ENCODE measurements at places on chromosomes 2 and 18.

- DNase-seq = no peak
These were observed 808.8 kb upstream of the POU3F3 start for GRCh38 chr2:104045071-104045470.

- DNase-seq = no peak
These were observed 672.9 kb upstream of the ACVR2A start for GRCh38 chr2:147171941-147172340.

- DNase-seq = no peak
These were observed 200.3 kb downstream of the NYAP2 start for GRCh38 chr2:225599856-225600255.

- DNase-seq = no peak
These were observed 879.0 kb downstream of the DSC3 start for GRCh38 chr18:30163573-30163972.

- DNase-seq = no peak
These were observed 693 bp upstream of the LRP2 start for GRCh38 chr2:169362894-169363559.

DNA sequence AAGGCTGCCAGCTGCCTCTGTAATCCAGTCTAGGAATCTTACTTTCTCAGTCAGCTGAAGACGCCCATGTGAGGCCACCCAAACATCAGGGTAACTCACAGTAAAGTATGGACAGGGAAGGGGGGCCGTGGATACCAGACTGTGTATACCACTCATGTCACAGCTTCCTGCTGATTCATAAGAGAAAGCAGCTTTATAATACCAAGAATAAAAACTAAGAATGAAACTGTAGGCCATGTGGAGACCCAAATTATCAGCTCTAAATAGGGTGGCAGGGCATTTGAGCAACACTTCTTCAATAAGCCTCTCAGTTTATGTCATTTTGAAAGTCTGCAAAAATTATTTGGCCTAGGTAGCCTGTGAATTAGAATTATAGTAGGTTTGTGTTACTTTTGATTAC, 115.0 kb upstream of the CDCA7 start:
- no peak for DNase-seq

DNA sequence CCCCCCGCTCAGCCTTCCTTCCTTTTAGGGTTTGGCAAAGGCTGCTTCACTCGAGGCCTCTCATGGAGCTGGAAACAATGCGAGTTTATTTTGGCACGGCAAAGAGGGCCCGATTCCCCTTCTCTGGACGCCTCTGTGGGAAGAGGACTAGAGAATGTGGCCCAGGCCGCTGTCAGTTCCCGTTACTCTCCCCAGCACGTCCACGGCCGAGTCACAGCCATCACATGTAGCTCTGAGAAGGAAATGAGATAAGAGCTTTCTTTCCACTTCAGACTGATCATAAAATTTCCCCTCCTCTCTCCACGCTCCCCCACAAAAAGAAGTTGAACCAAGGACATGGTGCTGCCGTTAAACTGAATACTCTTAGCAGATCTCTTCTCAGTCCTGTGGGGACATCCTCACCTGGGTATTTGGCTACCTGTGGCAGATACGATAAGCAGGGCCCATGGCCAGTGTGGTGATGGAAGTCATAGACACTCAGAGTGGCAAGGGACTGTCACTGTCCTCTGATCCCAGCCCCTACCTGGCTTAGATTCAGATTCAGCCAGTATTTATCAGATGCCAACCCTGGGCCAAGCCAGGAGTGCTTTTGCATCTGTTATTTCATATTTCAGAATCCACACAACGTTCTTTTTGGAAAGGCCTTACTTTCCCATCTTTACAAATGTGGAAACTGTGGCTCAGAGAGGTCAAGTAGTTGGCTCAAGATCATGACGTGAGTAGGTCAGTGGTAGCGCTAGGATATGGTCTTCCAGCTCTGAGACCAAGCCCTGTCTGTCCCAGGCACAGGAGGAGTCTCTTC, 101.2 kb downstream of the MCFD2 start:
- DNase-seq = no peak

DNA sequence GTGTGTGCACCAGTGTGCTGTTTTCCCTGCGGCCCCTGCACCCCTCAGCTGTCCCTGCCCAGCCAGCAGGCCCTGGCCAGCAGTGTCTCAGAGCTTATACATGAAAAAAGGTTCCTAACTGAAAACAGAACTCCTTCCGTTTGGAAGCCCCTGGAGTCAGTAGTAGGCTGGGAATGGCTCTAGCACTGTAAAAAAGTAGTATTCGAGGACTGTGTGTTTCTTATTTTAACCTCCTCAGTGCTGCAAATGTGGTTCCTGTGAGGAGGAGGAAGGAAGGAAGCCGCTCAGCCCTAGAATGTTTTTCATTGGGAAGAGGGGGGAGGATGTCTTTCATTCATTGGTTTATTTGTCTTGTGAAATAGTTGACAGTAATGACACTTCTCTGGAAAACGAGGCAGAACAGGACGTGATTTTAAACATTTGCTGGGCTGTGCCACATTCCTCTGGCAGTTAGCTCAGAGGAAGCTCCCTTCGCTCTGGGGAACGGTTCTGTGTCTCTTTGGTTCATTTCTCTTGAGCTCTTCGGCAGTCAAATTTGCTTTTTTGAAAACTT, 103.5 kb downstream of the SPTBN1 start:
- no peak for DNase-seq

DNA sequence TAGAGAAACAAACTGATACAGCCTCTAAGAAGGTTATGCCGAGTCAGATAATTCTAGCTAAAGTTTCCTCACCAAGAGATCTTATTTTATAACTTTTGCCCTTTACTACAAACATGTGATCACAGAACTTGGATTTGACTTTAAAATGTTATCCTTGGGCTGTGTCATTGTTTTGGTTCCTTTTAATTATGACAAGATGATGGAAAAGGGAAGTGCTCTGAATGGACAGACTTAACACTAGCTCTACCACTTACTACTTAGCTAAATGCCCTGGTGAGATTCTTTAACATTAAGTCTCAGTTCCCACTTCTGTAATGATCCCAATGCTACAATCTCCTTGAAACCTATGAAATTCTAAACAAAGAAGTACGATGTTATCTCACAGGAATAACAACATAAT, 69.9 kb downstream of the RTTN start:
- no peak for DNase-seq

- no peak for DNase-seq
These were observed 427.1 kb downstream of the RND3 start for GRCh38 chr2:150060341-150060740.

DNA sequence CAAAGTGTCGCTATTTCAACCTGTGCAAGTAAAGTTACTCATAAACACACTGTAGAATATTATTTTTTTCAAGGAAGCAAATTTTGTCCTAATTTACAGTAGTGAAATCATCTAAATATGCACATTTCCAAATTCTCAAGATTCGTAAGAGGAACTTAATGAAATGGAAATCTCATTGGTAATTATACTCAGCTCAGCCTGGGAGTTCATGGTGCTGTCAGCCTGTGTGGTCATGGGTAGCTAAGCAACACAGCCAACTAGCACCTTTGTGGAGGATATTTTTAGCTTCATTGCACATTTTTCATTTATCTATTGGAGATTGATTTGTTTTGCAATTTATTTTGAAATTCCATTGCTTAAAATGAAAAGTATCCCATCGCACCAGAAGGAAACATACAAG, 975.7 kb upstream of the ZEB2 start:
- no peak for DNase-seq

- DNase-seq = no peak
These were observed 30.2 kb downstream of the CERKL start for GRCh38 chr2:181626671-181627070.

DNA sequence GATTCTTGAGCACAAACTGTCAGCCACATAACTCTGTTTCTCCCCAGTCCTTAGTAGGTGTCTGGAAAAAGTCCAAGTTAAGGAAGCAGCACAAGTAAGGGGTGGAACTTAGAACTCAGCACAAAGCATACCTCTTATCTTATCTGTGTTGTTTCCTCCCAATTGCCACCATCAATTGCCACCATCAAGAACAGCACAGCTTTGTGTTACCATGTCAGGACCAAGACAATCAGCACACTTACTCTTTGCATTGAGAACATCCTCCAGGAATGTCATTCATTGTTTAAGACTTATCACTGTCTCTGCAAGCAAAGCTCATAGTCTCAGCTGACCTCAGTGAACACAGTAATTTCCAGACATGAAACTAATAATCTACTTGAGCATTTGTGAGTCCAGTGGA, 212.7 kb upstream of the FSHR start:
- DNase-seq = no peak

DNA sequence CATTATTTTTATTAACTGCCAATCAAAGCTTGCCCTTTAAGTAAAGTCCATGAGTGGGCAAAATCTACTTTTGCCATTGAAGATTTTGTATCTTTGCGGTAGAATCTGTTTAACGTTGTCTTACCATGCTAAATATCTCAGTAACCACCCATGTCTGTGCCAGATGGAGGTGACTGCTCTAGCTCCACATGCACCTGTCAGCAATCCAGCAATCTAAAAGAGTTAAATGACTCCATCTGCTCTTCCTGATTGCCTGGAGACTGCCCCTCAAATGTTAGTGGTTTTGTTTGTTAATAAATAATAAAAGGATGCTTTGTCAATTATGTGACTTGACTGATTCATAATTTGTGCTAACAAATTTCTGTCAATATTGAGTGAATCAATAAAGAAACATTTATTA, 141.7 kb downstream of the RBM43 start:
- no peak for DNase-seq

- DNase-seq = no peak
These were observed 26.9 kb upstream of the DTNB start for GRCh38 chr2:25700221-25700660.

GRCh38 chr2:142308744-142309143, 177.9 kb upstream of the LRP1B start:
- no peak for DNase-seq

GRCh38 chr2:145411493-145411892, 891.6 kb upstream of the ZEB2 start:
- DNase-seq = peak; percentile 95

DNA sequence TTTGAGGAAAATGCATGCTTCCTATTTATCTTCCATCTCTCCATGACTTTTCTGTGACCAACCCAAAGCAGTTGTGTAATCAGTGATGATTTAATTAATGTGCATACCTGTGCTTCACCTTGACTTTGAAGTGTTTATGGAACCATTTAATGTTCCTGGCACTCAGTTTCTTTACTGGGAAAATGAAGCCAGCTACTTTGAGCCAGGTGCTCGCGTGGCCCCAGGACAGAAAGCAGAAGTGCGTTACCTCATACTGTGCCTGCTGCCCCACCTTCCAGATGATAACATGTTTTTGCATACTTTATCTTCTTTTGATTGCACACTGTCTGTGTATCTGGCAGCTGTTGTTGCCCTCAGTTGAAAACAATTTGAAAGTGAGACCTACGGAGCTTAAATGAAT, 61.3 kb downstream of the PMAIP1 start:
- no peak for DNase-seq

DNA sequence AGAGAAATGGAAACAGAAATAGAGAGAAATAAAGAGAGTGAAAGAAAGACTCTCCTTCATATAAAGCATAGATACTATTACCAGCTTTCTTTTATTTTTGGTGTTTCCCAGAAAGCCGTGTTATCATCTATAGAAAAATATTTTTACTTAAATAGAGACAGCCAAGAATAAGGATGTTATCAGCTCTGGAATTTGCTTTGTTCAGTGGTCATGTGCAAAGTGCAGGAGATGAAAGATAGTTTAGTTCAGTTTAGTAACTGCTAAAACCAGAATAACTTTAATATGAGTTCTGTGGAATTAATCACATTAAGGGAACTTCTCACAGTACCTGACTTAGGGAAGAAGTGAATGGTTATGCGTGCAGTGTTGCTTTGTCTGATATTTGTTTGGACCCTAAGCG, 140.4 kb downstream of the CALCRL start:
- DNase-seq = no peak

DNA sequence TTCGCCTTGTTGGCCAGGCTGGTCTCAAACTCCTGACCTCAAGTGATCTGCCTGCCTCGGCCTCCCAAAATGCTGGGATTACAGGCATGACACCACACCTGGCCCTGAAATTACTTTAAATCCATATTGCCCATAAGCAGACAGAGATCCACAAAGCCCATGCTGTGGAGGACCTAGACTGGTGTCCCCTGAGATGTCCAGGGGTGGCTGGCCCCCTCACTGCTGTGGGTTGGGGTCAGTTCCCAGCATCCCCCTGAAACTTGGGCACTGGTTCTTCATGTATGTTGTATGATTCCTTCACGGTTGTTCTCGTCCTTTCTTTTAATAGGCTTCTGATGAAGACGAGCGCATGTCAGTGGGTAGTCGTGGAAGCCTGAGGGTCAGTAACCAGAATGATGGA, 78.1 kb upstream of the RBM44 start:
- no peak for DNase-seq

DNA sequence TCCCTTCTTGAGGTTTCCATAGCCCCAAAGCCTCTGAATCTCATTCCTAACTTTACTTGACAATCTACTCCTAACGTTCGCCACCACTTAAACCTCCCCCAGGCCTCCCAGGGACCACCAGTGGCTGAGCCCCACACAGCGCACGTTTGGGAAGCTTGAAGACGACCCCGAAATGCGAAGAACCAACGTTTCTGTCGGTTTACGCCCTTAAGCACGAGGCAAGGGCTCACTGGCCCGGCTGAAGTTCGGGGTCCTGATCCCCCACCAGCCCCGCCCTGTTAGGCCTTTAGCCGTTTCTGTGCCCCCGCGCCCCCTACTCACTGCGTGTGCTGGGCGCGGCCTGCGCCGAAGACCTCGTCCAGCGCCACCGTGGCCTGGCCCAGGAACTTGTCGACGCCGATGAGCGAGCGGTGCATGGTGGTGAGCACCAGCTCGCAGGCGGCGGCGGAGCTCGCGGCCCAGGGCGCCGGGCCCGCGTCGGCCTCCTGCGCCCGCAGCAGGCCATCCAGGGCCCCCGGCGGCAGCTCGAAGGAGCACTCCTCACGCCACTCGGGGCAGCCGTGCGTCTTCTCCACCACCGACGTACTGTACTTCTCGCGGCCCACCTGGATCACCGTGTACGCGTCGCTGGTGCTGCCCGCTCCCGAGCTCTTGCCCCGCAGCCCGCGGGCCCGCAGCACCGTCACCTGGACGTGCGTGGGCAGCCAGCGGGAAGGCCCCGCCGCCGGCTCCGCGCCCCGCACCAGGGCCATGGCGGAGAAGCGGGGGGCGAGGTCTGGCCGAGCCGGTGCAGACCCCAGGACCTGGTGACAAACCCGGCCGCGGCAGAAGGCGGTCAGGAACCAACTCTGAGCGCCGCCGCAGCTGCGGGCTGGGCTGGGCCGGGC, 479 bp downstream of the RAB11FIP5 start:
- no peak for DNase-seq

- no peak for DNase-seq
These were observed 119.7 kb upstream of the SMAD2 start for GRCh38 chr18:48050176-48050575.

DNA sequence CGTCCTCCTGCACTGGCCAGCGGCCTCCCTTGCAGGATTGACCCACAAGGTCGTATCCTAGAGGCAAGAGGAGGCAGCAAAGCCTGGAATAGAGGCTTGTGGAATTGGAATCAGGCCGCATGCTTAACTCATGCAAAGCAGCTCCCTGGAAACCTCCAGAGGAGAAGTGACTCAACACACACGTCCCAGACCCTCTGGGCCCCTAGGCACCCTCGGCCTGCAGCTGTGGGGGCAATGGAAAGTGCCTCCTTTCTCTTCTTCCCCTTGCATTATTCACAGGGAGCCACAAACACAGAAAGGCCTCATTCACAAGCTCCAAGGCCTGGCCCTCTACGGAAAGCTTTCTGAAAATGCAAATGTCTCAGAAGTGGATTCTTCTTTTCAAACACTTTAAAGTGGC, 19.6 kb downstream of the SPATA3 start:
- DNase-seq = no peak

- no peak for DNase-seq
These were observed 249.9 kb upstream of the EPAS1 start for GRCh38 chr2:46047290-46047689.

- DNase-seq = no peak
These were observed 668.9 kb upstream of the CHAC2 start for GRCh38 chr2:53098696-53099078.

Measured in T-helper 2 cell (primary cell).